Naive thymus-derived CD8-positive, alpha-beta T cell (primary cell): ENCODE measurements at places on chromosomes 5 and 9. TPM values are rescaled to one million over a fixed set of nuclear protein-coding genes. Genes with fewer than 3 reads are reported as not detected.

TAS2R1 gene
- not detected for total RNA-seq

ADAMTS19 gene
- not detected for total RNA-seq

PLAC8L1 gene
- total RNA-seq, result 2.3 TPM

NSG2 gene
- total RNA-seq, result not detected

SPINK6 gene
- not detected for total RNA-seq

PDLIM7 gene
- total RNA-seq, result 19.1 TPM

PAPPA gene
- total RNA-seq, result not detected

- no peak overlapping the region for H3K27ac ChIP-seq
- H3K36me3 ChIP-seq, result no peaks in the 10 kb centered on the region
- no peak for DNase-seq
- peaks cover 3% of the 10 kb centered on the region for H3K4me1 ChIP-seq
These were observed 230.8 kb upstream of the NR4A3 start for GRCh38 chr9:99590840-99591239.

DNA sequence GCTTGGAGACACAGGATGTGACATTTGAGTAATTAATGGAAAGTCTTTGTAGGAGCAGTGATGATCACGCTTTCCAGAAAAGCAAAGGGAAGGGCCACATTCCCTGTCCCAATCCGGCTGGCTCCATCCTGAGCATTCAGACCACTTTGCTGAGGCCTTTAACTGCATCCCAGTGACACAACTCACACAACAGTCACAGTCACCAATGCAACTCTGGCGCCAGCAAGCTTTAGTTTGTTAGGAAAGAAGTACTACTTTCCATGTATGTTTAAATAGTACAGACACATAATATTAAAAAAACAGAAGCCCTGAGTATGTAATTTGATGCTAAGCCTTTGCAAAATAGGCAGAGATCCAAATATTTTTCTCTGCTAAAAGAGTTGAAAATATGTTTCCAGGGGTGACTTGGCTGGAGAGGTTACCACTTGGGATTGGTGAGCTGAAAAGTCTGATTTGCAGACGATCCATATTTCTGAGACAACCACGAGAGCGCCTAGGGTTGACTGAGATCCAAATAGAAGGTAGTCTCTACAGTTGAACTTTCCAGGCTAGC, 31.7 kb upstream of the GAS1 start:
- H3K36me3 ChIP-seq, result no peaks in the 10 kb centered on the region
- no peak overlapping the region for H3K27ac ChIP-seq
- no peak for DNase-seq
- H3K27me3 ChIP-seq, result peaks cover 58% of the 10 kb centered on the region
- H3K4me1 ChIP-seq, result no peaks in the 10 kb centered on the region

DNA sequence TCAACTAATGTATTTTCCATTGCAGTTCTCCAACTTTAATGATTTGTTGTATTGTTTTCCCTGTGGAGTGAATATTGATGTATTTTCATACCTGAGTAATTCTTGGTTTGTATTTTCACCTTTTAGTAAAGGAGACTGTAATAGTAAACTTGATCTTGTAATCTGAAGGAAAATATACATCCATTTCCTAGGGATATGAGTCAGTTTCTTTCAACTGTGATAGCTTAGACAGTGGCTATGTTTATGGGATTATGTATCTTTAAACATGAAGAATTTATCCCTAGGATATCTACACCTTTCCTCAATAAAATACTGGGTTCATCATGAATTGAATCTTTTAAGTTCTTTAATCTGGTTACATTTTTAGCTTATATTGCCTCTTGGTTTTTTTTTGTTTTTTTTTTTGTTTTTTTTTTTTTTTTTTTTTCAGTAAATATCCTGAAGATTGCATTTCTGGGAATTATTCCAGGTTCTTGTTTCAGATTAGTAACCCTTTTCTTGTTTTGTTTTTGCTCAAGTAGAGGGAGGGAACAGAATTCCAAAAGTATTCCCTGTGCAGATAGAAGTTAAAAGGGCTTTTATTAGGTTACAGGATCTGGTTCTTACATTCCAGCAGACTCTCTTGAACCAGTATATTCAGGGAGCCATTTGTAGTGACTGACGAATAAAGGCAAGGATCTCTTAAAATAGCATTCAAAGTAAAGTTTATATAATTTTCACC, 7.1 kb downstream of the WDR36 start:
- H3K4me1 ChIP-seq, result peaks cover 24% of the 10 kb centered on the region
- peaks cover 85% of the 10 kb centered on the region for H3K36me3 ChIP-seq
- no peak overlapping the region for H3K4me3 ChIP-seq
- H3K27ac ChIP-seq, result no peak overlapping the region
- H3K27me3 ChIP-seq, result no peaks in the 10 kb centered on the region
- no peak for DNase-seq

- H3K27me3 ChIP-seq, result no peaks in the 10 kb centered on the region
- peaks cover 2% of the 10 kb centered on the region for H3K4me1 ChIP-seq
- no peak overlapping the region for H3K27ac ChIP-seq
- no peak overlapping the region for H3K4me3 ChIP-seq
- H3K36me3 ChIP-seq, result no peaks in the 10 kb centered on the region
These were observed 134.1 kb upstream of the TUT7 start for GRCh38 chr9:86488345-86488744.

DNA sequence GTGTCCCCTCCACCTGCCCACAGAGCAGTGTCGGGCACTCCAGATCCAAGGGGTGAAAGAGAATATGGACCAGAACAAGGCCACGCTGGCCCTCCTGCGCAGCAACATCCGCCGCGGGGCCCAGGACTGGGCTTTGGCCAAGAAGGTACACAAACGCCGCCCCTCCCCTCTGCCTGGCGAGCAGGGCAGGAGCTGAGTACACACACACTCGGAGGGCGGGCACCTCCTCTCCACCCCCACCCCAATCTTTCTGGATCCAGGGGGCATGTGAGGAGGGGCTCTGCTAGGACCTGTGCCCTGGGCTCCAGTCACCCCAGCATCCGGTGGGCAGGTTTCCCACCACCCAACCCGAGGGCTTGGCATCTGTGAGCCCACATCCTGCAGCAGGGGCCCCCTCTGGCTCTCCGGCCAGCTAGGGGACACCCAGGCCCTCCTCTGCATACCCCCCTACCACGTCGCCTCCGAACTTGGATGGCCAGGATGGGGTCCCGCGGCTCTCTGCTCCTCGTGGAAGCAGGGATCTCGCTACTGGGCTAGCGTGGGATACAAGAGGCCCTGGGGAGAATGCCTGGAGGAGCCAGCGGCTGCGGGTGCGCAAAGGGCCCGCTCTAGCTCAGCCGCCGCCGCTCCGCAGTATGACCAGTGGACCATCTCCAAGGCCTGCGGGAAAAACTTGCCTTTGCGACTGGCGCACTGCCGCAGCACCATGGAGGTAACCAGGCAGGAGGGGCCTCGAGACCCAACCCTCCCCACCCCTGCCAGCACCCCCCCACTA, 3.1 kb downstream of the CCDC183 start:
- H3K27me3 ChIP-seq, result no peaks in the 10 kb centered on the region
- no peak overlapping the region for H3K27ac ChIP-seq
- H3K4me3 ChIP-seq, result peak overlapping the region; percentile 33
- peaks cover 39% of the 10 kb centered on the region for H3K4me1 ChIP-seq
- no peaks in the 10 kb centered on the region for H3K36me3 ChIP-seq

DNA sequence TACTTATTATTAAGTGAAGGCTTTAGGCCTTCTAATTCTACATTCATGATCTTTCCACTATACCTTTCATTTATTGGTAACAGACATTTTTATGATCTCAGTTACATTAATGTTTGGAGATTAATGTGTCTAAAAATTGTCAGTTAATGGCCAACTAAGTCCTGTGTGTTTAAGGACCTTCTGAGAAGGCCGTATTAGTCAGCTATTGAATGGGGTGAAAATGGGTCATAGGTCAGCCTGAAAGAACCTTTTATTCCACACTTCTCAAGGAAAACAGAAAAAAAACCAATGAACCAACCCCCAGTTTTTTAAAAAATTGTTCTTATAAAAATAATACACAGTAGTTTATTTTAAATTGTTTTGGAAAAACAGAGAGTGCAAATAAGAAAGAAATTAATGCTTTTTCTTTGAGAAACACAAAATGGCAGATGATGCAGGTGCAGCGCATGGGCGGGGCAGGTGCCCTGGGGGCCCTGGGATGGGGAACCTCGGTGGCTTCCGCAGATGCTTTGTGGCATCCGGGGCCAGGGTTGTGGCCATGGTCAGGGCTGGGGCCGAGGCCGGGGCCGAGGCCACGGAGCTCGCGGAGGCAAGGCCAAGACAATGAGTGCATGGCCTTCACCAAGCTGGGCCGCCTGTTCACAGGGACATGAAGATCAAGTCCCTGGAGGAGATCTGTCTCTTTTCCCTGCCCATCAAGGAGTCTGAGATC, 141.9 kb downstream of the SPATA31D1 start:
- no peak for DNase-seq
- no peak overlapping the region for H3K4me3 ChIP-seq
- no peak overlapping the region for H3K27ac ChIP-seq
- peaks cover 38% of the 10 kb centered on the region for H3K4me1 ChIP-seq

- peaks cover 12% of the 10 kb centered on the region for H3K27me3 ChIP-seq
- H3K4me3 ChIP-seq, result no peak overlapping the region
- no peak for DNase-seq
- H3K36me3 ChIP-seq, result peaks cover 6% of the 10 kb centered on the region
- H3K4me1 ChIP-seq, result no peaks in the 10 kb centered on the region
These were observed 401.9 kb upstream of the IRX2 start for GRCh38 chr5:3153226-3153858.
